ENCODE measurements at places on chromosomes 5 and 9.

DNA sequence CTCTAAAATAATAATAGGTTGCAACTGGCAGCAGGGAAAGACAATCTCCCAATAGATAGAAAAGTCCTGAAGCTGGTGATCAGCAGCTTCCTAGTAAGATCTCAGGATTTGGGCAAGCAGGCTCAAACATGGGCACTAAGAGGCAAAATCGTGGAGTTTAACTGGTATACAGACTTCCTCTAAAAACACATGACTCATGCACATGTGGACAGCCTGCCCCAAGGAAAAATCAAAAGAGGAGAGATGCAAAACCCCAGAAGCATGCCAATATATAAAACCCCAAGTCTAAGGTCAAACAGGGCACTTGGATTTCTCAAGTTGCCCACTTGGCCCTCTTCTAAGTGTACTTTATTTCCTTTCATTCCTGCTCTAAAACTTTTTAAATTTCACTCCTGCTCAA, 62.8 kb downstream of the CDKN2A start:
- DNase-seq: no peak

GRCh38 chr5:51203598-51203997, 179.7 kb upstream of the ISL1 start:
- no peak for DNase-seq

GRCh38 chr9:38686933-38687332, 33.0 kb downstream of the FAM240B start:
- DNase-seq: no peak

DNA sequence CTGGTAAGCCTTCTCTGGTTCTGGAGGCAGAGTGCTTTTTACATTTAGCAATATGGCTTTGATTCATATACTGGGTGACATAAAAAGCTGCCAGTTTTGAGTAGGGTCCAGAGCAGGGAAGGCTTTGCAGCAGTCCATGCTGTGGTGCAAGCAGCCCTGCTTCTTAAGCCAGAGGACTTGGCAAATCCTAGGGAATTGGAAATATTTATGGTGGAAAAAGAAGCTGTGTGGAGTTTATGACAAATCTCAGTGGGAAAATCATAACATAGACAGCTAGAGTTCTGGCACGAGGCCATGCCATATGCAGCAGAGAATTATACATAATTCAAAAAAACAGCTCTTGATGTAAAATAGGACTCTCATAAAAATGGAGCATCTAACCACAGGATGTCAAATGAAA, 536.4 kb downstream of the RASEF start:
- no peak for DNase-seq

DNA sequence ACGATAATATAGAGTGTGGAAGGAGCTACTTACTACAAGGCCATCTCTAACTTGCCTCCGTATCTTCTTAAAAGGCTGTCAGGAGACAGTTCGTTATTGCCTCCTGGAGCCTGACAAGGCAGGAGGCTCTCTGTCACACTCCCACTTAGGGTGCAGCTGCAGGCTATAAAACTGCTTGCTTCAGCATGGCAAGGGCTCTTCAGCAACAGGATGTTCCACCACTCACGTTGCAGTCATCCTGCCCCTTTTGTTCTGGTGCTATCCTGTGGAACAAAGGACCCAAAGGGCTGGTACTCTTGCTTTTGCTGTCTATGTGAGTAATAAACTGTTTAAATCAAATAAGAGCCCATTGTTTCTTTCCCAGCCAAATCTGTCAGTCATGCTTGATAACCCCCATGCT, 508.9 kb downstream of the NTRK2 start:
- no peak for DNase-seq
